ENCODE measurements at places on chromosomes 11 and 22. TPM values are rescaled to one million over a fixed set of nuclear protein-coding genes. Genes with fewer than 3 reads are reported as not detected.

GRCh38 chr22:38305471-38306448 lies 11.5 kb downstream of the CSNK1E start:
- DNase-seq = peak; percentile 62

Gene MYO7A
- 4.8 TPM for total RNA-seq

GRCh38 chr22:47303161-47303890 lies 540.9 kb downstream of the TBC1D22A start:
- no peak for DNase-seq

DNA sequence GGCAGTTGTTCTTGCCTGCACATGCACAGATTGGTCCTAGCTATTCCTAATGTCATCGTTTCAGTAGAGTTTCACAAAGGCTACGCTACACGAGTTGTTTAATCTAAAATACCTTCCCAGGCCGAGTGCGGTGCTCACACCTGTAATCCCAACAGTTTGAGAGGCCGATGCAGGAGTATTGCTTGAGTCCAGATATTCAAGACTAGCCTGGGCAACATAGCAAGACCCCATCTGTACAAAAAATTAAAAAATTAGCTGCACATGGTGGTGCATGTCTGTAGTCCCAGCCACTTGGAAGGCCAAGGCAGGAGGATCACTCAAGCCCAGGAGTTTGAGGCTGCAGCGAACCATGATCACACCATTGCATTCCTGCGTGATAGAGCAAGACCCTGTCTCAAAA lies 56.2 kb downstream of the TNRC6B start:
- DNase-seq = no peak

GRCh38 chr11:47056261-47056915 lies 119.8 kb downstream of the CSTPP1 start:
- no peak for DNase-seq

- DNase-seq = no peak
Measured at GRCh38 chr11:92264350-92264749, 39.7 kb downstream of the FAT3 start.

Gene HTR3A
- not detected for total RNA-seq

DNA sequence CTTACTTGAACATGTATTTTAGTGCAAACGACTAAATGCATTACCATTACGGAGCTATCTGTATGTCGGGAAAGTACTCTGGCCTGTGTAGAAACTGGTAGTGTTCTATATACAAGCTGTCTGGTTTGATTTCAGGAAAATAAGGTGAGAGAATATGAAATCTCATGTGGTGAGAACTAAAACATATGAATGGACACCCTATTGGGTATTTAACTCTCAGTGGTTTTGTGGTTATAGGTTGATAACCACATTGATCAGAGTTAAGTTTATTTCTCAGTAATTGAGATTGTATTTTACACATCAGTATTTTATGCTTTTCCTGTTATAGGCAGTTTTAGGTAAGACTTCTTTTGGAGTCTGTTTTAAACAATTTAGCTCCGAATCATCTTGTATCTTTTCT lies 10.4 kb downstream of the ANO5 start:
- no peak for DNase-seq

DNA sequence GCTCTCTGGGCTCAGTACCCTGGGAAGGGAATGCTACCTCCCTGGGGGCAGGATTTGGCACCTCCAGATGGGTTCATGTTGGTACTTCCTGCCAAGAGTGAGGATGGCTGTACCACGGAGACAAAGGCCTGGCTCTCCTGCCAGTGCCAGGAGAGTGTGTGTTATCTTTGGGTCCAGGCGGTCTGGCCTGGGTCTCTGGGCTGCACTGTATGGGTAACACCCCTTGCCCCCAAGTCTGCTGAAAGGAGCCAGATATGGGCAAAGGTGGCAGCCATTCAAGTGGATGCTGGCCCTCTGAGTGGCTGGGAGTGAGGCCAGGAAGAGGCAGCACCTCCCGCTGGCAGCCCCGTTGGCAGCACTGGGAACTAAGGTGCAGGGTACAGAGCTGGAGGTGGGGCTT lies 91.5 kb downstream of the NECTIN1 start:
- no peak for DNase-seq

- DNase-seq = no peak
Measured at GRCh38 chr22:48358886-48359612, 1468.6 kb downstream of the BRD1 start.

- peak; percentile 81 for DNase-seq
Measured at GRCh38 chr11:2186669-2187279, 15.2 kb upstream of the TH start.

- no peak for DNase-seq
Measured at GRCh38 chr11:64568041-64568571, 22.9 kb upstream of the SLC22A12 start.

DNA sequence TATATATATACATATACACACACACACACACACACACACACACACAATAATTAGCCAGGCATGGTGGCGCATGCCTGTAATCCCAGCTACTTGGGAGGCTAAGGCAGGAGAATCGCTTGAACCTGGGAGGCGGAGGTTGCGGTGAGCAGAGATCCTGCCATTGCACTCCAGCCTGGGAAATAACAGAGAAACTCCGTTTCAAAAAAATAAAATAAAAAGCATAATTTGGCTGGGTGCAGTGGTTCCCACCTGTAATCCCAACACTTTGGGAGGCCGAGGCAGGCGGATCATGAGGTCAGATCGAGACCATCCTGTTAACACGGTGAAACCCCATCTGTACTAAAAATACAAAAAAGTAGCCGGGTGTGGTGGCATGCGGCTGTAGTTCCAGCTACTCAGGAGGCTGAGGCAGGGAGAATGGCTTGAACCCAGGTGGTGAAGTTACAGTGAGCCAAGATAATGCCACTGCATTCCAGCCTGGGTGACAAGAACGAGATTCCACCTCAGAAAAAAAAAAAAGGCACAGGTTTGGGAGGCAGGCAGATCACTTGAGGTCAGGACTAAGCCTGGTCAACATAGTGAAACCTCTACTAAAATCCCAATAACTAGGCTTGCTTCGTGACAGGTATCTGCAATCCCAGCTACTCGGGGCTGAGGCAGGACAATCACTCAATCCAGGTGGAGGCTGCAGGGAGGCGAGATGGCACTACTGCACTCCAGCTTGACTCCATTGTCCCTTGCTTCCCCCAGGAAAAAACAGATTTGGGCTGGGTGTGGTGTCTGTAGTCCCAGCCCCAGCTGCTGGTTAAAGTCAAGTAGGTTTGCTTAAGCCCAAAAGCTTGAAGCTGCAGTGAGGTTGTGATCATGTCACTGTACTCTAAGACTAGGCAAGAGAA lies 11.8 kb upstream of the WDR74 start:
- no peak for DNase-seq

- no peak for DNase-seq
Measured at GRCh38 chr11:46899501-46900025, 18.8 kb downstream of the LRP4 start.

Gene CCDC73
- not detected for total RNA-seq

DNA sequence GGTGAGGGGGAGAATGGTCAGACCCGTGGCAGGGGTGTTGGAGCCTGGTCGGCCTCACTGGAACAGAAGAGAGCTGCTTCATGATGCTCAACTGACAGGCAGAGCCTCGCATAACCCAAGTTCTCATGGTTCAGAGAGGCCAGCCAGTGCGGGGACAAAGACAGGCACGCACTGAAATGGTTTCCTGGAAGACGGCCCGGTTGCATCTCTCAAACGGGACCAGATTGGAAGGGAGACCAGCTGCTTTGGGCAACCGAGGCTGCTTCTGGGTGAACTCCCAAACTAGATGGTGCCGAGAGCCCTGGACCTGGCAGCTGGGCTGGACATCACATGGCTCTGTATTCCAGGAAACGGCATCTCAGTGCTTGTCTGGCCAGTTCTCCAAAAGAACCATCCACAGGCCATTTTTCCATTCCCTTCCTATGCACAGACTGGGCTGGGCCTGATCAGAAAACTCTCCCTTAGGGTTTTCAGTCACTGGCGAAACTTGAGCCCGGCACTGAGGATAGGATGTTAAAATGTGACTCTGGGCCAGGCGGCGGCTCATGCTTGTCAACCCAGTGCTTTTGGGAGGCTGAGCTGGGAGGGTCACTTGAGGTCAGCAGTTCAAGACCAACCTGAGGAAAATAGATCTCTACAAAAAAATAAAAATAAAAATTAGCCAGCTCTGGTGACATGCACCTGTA lies 80.1 kb upstream of the PRODH start:
- DNase-seq = no peak

Gene INTS4
- 19.7 TPM for total RNA-seq

DNA sequence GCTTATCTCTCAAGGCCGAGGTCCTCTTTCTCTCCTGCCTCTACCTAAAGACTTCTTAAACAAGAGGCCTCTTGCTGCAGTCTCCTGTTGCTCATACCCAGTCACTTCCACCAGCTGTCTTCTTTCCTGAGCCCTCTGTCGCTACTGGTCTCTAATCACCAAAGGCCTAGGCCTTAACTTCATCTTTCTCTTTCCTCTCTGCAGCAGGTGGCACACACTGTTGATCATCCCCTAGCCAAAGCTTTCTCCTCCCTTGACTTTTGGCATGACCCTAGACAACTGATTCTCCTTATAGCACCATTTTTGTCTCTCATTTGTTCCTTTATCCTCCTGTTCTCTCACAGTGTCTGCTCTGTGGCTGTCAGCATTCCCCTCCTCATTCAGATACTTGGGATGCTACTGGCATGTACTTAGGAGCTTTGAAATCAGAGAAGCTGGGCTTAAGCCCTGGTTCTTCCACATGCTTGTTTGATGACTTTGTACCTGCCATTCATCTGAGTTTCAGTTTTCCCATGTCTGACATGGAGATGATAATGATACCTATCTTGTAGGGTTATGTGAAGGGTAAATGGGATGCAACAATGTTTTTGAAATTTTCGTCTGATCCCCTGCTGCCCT lies 22.4 kb downstream of the ENDOD1 start:
- DNase-seq = no peak

Gene ACTN3
- not detected for total RNA-seq

GRCh38 chr11:8356721-8357504 lies 93.2 kb upstream of the LMO1 start:
- DNase-seq = peak; percentile 56
